G401 (cell line): ENCODE measurements at places on chromosomes 16 and 17. TPM values are rescaled to one million over a fixed set of nuclear protein-coding genes. Genes with fewer than 3 reads are reported as not detected.

Gene CTRB1
- total RNA-seq = not detected in 2 replicates

Gene TBX2
- 6.2 and 11.4 TPM in 2 replicates for total RNA-seq

Gene CSF3
- total RNA-seq = not detected in 2 replicates

Gene CSH1
- not detected in 2 replicates for total RNA-seq

Gene IL4R
- 12.1 and 22.7 TPM in 2 replicates for total RNA-seq

Gene ALOX15B
- total RNA-seq = not detected in 2 replicates

Gene CHD9NB
- 43.5 and 58.1 TPM in 2 replicates for total RNA-seq

Gene SOST
- total RNA-seq = 59.3 and 74.0 TPM in 2 replicates

Gene DNAAF1
- total RNA-seq = not detected in 2 replicates

Gene STARD3
- 30.8 and 45.5 TPM in 2 replicates for total RNA-seq

Gene NEUROD2
- total RNA-seq = not detected in 2 replicates

Gene PRSS36
- 0.06 TPM in 1 of 2 replicates, not detected in the other for total RNA-seq

Gene RAB37
- 1.4 and 4.2 TPM in 2 replicates for total RNA-seq

Gene RNF227
- total RNA-seq = 3.5 and 16.7 TPM in 2 replicates

Gene TMUB2
- 27.1 and 34.5 TPM in 2 replicates for total RNA-seq

Gene TAC4
- 0.92 TPM in 1 of 2 replicates, not detected in the other for total RNA-seq

Gene SLC35B1
- 65.5 and 66.2 TPM in 2 replicates for total RNA-seq

Gene RPRML
- total RNA-seq = 2.4 and 3.9 TPM in 2 replicates

Gene RNU2-1
- not detected in 2 replicates for total RNA-seq

Gene SLC16A6
- total RNA-seq = 0.31 and 0.37 TPM in 2 replicates

Gene HSD11B2
- not detected in 2 replicates for total RNA-seq

Gene KRT222
- not detected in 2 replicates for total RNA-seq

Gene FBXO39
- total RNA-seq = not detected in 2 replicates

Gene TMEM204
- not detected in 2 replicates for total RNA-seq

Gene GAST
- not detected in 2 replicates for total RNA-seq

Gene USP6
- not detected in 2 replicates for total RNA-seq
